ENCODE measurements at places on chromosomes 6 and 20.

GRCh38 chr6:43871933-43872332 is 101.9 kb downstream of the VEGFA start:
- no peak for DNase-seq

DNA sequence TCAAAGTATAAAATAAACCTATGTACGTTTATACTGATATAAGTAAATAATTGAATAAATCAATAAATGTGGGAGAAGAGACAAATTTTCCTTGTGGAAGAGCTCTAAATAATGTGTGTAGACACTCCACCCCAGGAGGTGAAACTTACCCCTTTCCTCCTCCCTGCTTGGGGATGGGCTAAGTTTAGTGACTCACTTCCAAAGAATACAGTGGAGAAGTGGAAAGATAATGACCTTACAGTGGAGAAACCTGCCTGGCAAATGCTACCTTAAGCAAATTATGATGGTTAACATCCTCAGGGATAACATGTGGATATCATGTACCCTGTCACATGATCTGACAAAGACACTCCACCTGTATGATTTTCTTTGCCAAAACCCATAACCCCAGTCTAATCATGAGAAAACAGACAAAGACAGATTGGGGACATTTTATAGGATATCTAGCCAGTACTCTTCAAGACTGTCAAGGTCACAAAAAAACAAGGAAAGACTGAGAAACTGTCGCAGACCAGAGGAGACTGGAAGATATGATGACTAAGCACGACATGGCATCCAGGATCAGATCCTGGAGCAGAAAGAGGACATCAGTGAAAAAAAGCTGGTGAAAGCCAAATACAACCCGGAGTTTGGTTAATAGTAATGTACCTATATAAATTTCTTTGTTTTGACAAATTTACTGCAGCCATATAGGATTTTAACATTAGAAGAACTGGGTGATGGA is 195.5 kb upstream of the PRDM1 start:
- no peak for DNase-seq

DNA sequence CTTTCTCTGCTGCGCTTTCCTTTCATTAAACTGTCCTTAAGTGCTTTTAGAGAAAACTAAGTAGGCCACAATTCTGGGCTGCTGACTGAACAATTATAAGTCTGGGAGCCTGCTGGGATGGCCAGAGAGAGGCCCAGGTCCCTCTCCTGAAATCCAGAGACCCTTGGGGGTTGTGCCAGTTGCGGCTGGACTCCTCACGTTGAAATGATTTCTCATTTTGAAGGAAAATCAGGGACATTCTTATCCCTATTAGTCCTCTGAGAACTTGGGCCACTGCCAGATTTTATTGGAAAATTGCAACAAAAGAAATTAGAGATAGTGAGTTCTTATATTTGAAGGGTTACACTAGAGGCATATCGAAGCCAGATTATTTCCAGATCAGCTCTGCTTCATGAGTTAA is 145.1 kb downstream of the CLIC5 start:
- DNase-seq = no peak

GRCh38 chr6:152124429-152125074 is 317.1 kb downstream of the ESR1 start:
- DNase-seq = peak; percentile 72

- peak; percentile 18 for DNase-seq
Measured at GRCh38 chr20:11553603-11554002, 364.1 kb upstream of the BTBD3 start.

- no peak for DNase-seq
Measured at GRCh38 chr6:137927777-137928218, 60.7 kb downstream of the TNFAIP3 start.

DNA sequence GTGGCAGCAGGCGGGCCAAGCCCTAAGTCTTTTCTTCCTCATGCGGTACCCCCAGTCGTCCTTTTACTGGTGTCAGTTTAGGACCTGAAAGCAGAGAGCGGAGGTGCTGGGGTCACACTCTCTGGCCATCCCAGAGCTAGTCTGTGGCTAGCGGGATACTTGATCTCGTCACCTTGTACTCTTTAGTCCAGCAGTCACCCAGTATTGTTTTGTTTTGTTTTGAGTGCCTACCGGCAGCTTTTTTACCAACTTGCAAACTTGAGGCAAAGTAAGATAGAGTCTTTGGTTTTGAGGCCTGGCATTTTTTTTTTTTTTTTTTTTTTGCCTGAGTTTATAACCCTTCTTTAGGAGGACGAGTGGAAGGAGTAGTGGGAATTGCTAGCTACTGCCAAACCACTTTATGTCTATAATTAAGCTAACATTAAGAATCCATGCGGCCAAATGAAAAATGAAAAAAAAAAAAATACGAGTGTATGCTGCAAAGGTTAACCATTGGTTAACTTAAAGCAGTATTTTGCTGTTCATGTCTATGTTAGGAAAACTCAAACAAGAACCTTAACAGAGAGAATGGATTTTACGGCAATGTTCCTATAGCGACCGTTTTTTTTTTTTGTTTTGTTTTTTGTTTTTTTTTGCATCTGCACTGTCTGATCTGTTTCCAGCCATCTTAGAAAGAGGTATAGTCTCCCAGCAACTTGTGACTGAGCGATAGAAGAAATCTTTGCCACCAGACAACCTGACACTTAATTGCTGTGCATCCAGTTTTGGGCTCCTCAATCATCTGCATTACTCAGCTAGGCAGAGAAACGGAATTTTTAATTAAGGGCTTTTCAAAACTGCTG is 56.9 kb downstream of the FAM217A start:
- DNase-seq = peak; percentile 60

DNA sequence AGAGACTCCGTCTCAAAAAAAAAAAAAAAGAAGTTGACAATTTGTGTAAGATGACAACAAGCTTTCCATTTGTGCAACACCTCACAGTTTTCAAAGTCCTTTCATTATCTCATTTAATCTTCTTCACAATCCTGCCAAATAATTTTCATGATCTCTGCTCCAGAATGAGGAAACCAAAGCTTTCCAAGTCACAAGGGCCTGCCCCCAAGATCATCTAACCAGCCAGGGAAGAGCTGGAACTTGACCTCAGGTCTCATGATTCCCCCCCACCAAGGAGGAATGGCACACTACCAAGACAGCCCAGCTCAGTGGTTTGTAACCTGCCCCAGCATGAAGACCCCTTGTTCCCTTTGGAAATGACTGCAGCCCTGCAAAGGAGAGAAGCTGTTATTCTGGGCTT is 74.0 kb upstream of the PIM1 start:
- no peak for DNase-seq

DNA sequence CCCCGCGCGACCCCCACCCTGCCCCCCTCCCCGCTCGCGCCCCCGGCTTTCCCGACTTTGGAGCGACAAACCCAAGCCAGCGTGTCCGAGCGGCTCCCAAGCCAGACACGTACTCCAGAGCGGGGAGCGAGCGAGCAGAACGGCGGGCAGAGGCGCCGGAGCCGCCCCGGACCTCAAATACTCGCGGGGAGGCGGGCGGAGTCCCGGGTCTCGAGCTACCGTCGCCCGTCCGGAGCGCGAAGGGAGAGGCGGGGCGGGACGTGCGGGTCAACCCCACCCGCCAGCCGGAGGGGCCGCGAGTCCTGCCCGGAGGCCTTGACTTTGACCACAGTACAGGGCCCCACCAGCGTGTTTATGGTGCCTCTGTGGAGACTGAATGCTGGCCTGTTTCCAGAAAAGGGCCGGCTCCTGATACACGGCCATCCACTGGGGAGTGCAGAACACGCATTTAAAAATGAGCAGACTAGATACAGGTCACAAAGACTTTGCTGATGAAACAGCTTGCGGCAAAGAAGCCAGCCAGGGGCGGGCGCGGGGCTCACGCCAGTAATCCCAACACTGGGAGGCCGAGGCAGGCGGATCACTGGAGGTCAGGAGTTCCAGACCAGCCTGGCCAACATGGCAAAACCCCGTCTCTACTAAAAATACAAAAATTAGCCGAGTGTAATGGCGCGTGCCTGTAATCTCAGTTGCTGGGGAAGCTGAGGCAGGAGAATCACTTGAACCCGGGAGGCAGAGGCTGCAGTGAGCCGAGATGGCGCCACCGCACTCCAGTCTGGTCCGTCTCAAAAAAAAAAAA is at the start of gene SERPINB6:
SERPINB6 (minus strand) TSS at position 148 of the 799 bp plus-strand sequence. CDS start 12,235 bp downstream, outside the sequence.
- peak; percentile 63 for DNase-seq

DNA sequence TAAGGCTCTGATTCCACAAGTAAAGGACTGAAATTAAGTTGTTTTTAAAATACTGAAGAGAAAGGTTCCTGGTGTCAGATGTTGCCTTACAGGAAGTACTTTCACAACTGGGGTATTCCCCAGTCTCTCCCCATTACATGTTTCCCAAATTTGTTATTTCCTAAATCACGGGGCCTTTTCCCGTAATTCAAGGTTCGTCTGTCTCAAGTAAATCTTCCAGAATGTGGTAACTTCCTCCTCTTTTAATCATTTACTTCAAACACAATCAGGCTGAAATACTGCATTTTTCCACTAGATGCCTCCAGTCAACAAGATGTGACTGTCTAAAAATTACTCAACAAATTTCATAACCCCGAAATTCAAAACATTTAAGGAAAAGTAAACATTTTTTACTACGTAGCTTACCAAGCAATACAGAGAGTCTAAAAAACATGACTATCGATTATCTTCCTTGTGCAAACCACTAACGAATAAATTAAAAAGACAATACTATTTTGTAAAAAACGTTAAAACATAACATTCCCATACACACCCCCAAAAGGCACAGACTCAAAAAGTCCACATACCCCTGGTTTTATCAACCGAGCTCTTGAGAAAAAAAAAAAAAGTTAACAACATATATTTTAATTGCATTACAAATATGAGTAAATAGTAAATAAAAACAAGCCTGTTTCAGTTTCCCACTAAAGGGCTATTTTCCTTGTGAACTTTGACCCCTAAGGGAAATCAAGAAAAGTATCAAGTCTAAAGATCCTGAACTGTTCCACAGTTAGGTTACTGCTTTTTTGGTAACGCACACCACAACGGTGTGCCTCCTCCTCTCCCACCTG is 1.7 kb downstream of the SOD2 start:
- peak; percentile 91 for DNase-seq

GRCh38 chr6:68727699-68728098 is 92.6 kb downstream of the ADGRB3 start:
- DNase-seq = no peak

- no peak for DNase-seq
Measured at GRCh38 chr6:123527406-123527805, 109.3 kb downstream of the TRDN start.

DNA sequence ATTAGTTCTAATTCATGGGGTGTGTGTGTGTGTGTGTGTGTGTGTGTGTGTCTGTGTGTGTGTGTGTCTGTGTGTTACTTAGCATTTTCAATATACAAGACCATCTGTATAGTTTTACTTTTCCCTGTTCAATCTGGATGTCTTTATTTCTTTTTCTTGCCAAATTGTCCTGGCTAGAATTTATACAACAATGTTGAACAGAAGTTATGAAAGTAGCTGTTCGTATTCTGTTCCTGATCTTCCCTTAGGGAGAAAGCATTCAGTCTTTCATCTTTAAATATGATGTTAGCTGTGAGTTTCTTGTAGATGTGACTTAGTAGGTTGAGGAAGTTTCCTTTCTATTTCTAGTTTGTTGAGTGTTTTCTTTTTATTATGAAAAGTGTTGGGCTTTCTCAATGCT is 334.7 kb upstream of the RNF24 start:
- no peak for DNase-seq

- no peak for DNase-seq
Measured at GRCh38 chr20:52533401-52533800, 341.8 kb upstream of the ZFP64 start.

- DNase-seq = no peak
Measured at GRCh38 chr6:140855520-140855919, 1277.2 kb upstream of the GJE1 start.

DNA sequence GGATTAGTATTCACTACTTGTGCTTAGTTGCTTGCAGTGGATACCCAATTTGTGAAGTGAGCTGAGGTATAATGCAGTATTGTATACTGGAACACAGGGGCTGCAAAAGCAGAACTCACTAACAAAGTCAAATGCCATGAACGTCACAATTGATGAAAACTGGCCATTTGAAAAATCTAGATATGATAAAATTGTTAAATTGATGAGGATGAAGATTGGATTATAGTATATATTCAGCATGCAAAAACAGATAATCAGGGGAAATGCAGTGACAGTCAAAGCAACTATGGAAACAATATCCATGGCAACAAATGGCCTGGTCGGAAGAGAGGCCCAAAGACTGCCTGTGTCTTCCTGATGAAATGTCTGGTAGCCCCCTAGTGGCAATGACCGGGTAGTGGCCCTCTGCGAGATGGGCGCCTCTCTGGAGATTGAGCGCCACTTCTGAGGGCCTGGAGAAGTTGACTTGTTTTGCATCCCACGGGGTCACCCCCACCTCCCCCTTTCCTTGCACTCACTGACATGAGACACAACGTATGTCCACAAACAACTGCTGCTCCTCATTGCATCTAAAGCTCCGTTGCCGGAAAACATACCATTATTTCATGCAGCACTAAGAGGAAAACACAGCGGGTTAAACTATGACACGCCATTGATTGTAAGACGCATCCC is 43.6 kb downstream of the C6orf15 start:
- peak; percentile 76 for DNase-seq

DNA sequence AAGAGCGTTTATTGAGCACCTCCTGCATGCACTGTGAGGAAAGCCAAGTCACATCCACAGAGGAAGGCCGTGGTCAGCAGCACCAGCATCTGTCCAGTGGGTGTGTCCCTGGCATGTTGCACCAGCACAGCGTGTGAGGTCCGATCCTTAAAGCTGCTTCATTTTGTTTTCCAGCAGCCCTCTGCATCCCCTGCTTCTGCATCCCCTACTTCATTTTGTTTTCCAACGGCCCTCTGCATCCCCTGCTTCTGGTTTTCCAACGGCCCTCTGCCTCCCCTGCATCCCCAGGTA is 147.8 kb downstream of the SYCP2 start:
- no peak for DNase-seq

DNA sequence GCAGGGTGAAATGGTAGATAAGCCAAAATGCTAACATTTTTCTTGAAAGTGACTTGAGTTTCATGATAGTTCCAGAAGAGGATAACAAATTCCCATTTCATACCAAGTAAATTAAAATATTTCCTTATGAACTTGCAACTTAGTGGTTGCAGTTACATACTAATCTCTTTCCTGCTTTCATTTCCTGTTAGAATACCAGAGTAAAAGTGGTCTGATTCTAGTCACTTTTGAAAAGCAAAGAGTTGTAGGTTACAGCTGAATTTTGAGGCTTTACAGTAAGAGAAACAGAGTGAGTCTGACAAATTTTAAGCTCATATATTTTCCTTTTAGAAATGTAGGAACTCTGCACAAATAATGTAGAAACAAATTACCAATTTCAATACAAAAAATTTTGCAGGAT is 117.4 kb downstream of the ZFAND3 start:
- no peak for DNase-seq

GRCh38 chr6:150511313-150511712 is 88.4 kb upstream of the PLEKHG1 start:
- DNase-seq = no peak

DNA sequence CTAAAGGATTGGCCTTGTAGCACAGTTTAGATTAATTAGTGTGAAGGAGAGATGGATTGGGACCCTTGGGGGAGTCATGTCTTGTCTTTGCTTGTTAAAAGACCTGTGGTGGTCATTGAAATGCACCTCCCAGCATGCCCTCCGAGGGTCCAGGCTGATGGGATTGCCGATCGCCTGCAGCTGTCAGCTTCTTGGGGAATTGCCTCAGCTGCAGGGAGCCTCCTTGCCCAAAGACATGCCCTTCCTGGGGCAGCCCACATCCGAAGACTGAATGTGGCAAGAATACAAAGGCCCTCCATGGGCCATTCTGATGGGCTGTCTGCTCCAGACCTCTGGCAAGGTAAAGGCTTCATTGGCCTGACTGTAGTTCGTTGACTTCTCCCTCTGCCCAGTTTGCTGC is 150.7 kb downstream of the FARS2 start:
- no peak for DNase-seq

- DNase-seq = no peak
Measured at GRCh38 chr6:33630014-33630413, 8.9 kb downstream of the ITPR3 start.

All from RKO (cell line).